ENCODE measurements at places on chromosomes 16 and 17.

GRCh38 chr16:29646947-29647346, 16.1 kb upstream of the SPN start:
- DNase-seq = no peak

DNA sequence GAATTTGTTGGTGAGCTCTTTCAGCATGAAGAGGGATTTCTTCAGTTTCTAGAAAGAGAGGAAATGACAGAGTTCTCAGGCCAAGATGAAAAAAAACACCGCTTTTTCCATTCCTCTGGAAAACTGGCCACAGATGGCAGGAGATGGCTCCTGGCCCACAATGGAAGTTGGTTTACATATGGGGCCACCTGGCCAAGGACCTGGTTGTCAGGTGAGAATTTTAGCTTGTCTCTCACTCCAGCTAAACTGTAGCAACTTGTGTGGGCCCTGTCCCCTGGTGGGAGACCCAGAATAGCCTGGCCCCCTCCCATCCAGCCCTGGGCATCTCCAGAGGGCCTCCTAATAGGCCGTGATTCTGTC, 33.6 kb downstream of the LGALS9 start:
- DNase-seq = no peak

DNA sequence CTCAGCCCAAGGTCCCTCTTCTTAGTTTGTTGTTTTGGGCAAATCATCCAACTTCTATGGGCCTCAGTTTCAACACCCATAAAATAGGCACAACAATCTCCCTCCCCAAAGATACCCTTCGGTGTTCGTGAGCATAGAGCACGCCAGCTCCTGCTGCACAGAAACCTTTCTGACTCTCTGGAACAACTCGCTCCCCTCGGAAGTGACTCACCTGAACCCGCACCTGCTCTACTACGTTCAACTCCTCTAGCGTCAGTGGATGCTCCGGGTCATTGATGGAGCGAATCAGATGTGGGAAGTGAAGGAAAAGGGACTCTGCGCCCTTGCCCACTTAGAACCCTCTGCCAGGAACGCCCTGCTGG, 445 bp downstream of the CIAO2B start:
- no peak for DNase-seq

DNA sequence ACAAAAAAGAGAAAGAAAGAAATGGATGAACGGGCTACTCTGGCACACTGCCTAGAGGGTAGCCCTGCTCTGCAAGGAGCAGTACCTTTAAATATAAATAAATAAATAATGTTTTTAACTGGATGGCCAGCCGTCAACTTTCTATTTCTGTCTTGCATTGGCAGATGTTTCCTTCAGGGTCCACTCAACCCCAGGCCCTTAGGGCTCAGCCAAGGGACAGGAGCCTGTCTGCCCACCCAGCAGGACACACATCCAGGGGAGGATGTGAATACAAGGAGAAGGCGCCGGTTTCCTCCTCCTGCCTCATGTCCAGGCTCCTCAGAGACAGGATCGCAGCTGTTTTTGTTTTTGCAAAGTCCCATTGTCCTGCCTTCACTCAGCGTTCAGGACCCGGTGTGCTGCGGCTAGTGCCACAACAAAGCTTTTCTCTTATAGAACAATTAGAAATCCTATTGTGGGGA, 22.6 kb downstream of the TTYH2 start:
- no peak for DNase-seq

DNA sequence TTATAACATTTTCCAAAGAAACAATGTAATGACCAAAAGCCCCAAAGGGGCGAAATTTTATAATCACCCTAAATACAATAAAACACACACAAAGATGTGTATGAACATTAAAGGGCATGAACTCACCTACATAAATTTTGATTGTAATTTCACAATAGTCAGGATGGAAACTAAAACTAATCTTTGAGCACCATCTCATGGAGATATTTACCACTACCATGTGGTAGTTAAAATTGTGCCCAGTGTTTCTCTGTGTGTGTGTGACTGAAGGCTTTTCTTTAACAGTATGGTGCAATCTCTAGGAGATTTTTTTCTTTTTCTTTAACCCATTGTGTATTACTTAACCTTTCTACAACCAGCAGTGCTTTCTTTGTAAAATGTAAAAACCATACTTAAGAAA, 19.7 kb upstream of the MEIOC start:
- DNase-seq = no peak

- DNase-seq = no peak
These were observed 236.6 kb upstream of the NLRP1 start for GRCh38 chr17:5820721-5821456.

DNA sequence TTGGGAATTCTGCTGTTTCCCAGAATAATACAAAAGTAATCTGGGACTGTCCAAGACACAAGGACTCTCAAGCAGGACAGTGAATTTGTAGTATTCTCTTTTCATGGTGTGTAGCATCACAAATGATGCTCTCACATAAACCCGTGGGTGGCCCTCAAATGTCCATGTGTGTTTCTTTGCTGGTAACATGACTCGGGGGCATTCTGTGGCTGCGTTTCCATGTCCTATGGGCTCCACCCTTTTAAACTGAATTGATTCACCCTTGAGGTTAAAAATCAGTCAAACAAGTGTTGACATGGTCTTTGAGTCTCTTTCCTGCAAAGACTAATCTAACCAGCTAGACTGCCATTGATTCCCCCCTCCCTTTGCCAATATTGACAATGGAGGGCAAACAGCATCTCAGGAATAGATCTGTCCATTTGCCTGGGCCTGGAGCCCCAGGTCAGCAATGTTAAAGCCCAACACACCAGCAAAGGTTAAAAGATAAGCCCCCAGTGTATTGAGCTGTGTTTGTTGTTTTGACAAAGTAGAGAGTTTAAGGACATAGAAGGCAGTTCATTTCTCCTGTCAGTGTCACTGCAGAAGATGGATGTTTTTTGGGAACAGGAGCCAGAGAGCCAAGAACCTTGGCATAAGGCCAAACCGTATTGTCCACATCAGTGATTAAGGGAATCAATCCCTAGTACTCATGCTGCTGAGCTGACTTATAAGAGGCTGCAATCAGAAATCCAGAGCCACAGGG, 117.1 kb upstream of the COX10 start:
- no peak for DNase-seq

DNA sequence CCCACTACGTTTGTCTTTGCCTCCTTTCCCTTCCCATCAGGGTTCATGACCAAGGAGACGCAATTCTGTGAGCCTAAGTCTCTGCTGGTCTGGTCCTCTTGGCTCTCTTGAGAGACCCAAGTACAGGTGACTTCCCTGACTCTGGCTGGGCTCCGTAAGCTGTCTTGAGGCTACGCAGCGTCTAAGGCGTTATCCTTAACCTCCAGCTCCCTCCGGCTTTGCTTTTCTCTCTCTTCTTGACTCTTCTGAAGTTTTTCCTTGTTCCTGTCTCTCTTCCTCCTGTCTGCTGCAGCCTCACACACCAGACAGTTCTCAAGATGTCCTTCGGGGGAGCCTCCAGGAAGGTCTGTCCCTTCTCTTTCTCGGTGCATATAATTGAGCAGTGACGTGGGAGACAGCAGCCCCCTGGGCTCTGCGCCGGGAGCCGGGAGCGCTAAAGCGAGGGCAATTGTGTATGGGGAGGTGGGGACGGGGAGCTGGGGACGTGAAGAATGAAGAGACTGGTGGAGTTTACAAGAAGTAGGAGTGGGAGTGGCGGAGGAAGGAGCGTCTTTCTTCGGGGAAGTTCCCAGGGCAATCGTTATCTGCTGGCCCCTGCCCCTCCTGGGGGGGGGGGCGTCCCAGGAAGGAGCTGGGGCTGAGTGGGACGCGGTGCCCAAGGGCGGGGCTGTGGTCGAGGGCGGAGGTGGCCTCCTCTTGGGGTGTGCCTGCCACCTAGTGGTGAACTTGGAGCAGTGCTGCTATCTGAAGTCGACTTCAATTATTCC, 6.9 kb upstream of the PIRT start:
- DNase-seq = peak; percentile 19

GRCh38 chr17:80946449-80946848, 45.2 kb upstream of the CHMP6 start:
- no peak for DNase-seq

GRCh38 chr16:54335230-54335629, 48.6 kb upstream of the IRX3 start:
- no peak for DNase-seq

DNA sequence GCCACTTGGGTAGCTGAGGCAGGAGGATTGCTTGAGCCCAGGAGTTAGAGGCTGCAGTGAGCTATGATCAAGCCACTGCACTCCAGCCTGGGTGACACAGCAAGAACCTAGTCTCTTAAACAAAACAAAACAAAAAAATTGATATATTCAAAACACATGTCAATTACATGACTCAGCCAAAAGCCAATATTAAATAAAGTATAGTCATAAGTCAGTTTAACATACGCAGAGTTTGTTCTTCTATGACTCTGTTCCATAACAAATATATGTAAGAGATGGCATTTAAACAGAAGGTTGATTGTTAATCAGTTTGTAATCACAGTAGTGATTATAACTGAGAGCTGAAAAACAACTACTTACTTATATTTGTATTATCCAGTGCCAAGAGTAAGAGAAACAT, 106.5 kb downstream of the CDH8 start:
- DNase-seq = no peak

GRCh38 chr17:36740157-36740556, 138.8 kb downstream of the MRM1 start:
- no peak for DNase-seq

DNA sequence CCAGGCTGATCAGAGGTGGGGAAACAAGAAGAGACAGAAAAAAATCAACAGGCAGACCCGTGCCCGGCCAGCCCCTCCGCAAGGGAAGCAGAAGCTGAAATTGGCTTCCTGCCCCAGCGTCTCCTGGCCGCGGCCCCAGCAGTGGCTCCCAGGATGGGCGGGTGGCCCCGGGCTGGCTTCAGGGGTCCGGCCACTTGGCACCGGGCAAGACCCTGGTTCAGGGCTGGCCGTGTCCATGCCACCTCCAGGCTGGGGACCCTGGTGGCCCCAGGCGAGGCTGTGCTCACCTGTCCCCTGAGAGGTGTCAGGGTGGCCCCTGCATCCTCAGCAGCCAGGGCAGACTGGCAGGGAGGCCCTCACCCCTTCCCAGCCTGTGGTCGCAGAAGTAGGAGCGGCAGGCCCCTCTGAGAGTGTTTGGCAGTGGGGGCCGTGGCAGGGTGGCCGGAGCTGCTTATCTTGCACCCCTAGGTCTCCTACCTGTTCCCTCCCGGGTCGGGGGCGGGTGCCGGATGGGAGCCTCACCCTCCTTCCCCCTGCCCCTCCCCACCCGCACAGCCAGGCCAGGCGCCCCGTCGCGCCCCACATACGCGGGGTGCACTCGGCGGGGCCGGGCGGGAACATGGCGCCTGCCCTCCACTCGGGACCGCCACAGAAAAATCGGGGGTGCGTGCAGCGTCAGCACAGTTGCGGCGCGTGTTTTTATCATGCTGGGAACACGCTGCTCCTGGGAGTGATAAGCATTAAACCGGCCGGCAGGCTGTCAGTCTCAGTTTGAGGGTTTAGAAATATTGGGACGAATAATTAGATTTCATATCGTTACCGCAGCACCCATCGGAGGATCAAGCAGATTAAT, 46.7 kb upstream of the ZC3H18 start:
- no peak for DNase-seq

GRCh38 chr17:2708585-2709182, 2.9 kb downstream of the CLUH start:
- no peak for DNase-seq

DNA sequence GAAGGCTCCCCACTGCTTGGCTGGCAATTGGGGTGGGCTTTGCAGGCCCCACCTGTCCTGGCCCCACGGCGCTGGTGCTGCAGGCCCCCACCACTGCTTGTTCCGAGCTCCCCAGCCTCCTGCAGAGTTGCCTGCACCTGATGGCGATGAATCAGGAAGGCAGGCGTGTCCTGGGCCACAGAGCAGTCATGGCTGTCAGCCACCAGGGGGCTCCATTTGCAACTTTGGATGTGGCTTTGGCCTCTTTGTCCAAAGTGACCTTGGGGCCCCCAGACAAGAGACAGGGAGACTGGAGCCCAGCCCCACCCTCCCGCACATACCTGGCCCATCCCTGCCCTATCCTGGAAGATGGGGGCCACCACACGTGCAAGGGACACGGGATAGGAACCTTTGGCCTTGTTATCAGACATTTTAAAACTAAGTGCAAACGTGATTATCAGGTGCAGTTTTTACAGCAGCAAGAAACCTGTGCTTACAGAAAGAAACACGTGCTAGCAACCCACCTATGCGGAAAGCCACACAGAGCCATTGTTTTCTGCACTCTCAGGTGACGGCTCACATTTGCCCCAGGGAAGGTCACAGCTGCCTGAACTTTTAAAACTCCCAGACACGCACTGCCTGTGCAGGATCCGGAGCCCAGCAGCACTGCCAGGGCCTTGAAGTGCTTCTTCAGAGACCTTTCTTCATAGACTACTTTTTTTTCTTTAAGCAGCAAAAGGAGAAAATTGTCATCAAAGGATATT, at the start of gene DNASE1:
Gene DNASE1, plus strand, starts transcription at position 443 of the 743 bp plus-strand sequence. CDS start 683 bp downstream, outside the sequence.
- DNase-seq = peak; percentile 23
